ENCODE measurements at places on chromosomes 3 and 15.
A peak's percentile ranks its signal among the peaks of the same experiment; 100 is the strongest.

DNA sequence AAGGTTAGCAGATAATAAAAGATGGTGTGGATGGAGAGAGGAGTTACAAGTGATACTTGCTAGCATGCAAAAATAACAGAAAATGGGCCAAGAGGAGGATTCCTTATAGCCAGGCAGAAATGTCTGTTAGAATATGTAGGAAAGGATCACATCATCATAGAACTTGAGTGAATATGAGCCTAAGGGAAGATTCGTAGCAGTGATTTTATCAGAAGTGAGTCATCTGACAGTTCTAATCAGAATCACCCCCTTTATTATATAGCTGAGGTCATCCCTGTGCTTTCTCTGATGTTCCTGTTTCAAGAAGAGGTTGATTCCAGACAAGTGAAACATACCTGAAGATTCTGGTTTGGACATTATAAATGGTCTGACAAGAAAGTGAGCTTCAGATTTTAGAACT lies 22.9 kb downstream of the EXOG start:
- DNase-seq, result no peak

DNA sequence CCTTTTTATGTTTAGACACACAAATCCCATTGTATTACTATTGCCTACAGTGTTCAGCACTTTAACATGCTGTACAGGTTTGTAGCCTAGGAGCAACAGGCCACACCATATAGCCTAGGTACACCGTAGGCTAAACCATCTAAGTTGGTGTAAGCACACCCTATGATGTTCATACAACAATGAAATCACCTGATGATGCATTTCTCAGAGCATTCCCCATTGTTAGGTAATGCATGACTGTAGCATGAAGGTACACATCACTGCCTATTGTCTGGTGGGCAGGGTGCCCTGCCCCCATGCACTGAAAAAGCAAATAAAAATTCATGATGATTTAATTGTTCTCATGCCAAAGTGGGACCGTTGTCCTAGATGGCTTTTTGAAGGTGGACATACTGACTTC lies 183.6 kb downstream of the AGBL1 start:
- no peak for DNase-seq

GRCh38 chr3:109195815-109196214 lies 59.3 kb downstream of the C3orf85 start:
- peak; percentile 55 for DNase-seq

DNA sequence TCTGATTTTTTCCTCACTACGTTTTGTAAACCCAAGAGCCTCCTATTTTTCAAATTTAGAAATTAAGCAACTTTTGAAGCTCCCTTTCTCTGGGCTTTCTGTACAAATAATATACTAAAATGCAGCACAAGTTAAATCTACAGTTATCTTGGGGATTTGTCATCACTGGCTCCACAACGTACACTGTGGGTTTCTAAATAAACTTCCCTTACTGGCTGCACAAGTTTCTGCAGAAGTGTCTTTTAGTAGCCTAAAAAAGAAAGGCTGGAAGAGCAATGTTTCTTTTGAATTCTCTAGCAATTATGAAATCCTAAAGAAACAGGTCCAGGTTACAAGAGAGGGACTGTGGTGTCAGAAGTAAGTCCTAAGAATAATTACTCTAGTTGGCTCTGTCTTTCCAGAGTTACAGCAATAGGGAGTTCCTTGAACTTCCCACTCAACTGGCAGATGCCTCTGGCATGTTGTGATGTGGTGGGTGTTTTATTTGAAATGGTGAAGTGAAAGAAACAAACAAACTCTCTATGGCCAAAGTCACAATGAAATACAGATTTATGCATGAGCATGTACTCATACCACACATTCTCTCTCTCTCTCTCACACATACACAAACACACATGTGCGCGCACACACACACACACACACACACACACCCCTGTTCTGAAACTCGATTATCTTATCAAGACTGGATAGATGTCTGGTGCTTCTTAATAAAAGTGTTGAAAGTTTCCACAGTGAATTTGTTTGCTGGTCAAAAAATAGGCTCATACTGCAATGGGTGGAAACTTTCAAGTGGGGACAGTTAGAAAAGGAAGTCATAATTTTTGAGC lies 198.2 kb downstream of the SSR3 start:
- DNase-seq, result no peak

- no peak for DNase-seq
Measured at GRCh38 chr3:66483409-66483906, 17.4 kb downstream of the LRIG1 start.

DNA sequence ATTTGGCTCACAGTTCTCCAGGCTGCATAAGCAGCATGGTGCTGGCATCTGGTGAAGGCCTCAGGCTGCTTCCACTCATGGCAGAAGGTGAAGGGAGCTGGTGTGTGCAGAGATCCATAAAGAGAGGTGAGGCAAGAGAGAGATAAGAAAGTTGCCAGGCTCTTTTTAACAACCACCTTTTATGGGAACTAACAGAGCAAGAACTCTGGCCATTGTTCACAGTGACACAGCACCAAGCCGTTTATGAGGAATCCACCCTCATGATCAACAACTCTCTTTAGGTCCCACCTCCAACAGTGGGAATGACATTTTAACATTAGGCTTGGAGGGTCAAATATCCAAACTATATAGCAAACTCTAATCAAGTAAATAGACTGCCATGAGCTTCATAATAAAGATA lies 557.2 kb upstream of the SUCLG2 start:
- DNase-seq, result no peak

DNA sequence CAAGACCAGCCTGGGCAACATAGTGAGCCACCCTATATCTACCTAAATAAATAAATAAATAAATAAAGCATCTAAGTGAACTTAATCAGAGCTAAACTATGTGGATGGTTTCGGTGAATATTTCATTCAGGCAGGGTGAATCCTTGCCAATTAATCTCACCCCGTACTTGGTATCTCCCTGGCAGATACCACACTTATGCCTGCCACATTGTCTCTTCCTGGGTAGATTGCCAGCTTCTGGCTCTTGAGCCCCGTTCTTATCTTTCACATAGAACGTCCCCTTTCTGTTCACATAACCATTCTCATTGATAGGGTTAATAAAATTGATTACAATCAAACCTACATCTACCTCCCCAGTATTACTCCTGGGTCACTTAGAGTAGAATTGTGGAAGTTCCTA lies 7.0 kb downstream of the SNAP23 start:
- DNase-seq, result no peak

- no peak for DNase-seq
Measured at GRCh38 chr3:187960820-187961219, 193.1 kb upstream of the LPP start.

- no peak for DNase-seq
Measured at GRCh38 chr15:45780352-45780751, 145.5 kb downstream of the SQOR start.

GRCh38 chr15:58331560-58331912 lies 100.3 kb upstream of the LIPC start:
- DNase-seq, result no peak

DNA sequence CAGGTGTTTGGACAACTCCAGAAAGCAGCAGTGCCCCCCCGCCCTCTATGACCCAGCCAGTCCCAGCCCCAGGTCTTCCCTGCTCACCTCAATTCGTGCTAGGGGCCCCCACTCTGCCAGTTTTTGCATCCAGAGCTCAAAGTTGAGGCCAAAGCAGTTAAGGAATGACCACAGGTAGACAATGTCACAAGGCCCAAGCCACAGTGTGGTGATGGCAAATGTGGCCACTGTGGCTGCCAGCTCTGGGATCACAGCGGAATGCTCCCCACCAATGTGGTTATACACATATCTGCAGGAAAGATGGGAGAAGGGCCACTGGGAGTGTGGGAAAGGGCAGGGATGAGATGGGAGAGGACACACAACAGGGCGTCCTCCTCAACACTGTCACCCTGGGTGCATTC lies 8.2 kb downstream of the KLHL40 start:
- DNase-seq, result no peak

DNA sequence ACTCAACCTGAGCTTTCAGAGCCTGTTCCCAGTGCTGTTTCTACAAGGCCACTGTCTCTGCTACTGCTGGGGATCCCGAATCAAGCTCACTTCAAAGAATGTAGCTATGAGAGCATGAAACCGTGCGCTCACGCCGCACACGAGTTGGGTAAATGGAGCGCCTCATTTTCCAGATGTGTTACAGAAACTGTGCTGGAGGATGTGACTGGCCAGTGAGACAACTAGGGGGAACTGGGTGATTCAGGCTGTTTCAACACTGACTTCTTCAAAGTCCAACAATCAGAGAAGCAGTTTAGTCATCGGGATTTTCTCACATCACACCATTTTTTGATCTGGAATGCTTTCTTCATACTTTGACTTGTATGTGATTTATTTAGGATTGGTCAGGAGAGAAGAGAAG lies 3.5 kb downstream of the ZNF710 start:
- peak; percentile 79 for DNase-seq

DNA sequence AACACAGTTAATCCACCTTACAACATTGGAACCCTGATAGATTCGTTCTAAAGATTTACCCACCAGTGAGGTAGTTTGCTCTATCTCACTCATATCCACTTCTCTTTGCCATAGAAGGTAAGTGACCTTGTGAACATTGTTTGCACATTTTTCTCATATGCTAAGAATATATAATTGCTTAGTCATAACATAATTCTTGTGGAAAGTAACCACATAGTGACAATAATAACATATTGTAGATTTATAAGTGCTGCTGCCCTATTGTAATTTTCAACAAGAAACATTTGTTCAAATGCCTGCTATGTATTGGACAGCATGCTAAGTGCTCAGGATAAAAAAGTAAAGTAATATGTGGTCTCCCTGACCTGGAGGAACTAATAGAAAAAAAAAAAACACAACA lies 554.2 kb upstream of the KCNMB2 start:
- DNase-seq, result no peak

DNA sequence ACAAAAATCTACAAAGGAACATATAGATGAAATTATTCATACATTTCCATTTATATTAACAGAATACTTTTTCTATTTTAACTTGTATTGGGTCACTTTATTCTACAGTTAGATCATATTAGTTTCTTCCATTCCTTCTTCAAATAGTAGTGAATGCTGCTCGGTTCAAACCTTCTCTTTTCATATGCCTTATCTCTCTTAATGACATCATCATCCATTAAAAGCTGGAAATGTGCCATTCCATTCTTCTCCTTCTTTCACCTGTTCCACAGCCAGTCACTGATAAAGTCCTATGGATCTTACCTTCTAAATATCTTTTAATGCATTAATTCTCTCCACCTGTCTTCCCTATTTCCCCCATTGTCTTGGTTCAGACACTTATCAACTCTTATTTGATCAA lies 358.0 kb upstream of the POU1F1 start:
- DNase-seq, result no peak

GRCh38 chr3:64865839-64866570 lies 178.2 kb upstream of the ADAMTS9 start:
- DNase-seq, result no peak

DNA sequence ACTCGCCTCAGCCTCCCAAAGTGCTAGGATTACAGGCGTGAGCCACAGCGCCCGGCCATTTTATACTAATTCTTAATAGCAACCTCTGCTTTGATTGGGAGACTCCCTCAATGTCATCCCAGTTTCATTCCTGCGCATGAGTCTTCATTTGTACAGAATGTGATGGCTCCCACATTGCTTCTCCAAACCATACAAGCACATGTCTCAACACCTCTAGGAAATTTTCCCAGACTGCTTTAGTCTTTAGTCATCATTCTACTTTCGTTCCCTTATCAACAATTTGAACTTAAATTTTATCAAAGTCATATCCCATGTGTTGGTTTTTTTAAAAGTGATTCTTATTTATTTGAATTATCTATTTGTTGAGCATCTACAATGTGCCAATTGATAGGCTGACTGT lies 58.1 kb downstream of the SNX4 start:
- DNase-seq, result no peak

GRCh38 chr3:101898752-101899169 lies 49.4 kb downstream of the NFKBIZ start:
- no peak for DNase-seq

DNA sequence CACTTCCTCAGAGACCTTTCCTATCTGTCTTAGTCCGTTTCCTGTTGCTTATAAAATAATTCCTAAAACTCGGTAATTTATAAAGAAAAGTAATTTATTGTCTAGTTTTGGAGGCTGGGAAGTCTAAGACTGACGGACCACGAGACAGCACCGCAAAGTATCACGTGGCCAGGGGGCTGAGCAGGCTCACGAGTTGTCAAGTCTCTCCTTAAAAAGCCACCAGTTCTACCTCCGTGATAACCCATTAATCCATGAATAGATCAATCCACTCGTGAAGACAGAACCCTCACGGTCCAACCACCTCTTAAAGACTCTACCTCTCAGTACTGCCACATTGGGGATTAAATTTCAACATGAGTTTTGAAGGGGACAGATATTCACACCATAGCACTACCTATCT lies 821 bp downstream of the LINS1 start:
- no peak for DNase-seq

DNA sequence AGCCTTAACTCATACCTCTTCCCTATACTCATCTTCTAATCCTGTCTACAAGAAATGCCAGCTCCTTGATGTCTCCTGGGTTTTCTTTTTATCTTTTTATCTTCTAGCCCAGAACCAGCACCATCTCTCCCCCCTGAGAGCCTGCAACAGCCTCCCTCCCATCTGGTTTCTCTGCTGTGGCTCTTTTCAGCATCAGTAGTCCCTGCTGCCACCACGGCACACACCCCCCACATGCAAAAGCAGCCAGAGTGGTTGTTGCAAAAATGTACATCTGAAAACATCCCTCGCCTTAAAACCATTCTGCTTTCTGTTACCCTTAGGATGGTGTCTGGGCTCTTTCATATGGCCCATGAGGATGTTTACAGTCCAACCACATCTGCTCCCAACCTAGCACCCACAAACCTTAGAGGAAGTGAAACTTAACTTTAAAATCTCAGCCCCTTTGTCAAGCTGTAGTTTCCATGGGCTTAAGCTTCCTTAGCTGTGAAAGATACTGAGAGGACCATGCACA lies 775 bp downstream of the TTC21A start:
- DNase-seq, result no peak

DNA sequence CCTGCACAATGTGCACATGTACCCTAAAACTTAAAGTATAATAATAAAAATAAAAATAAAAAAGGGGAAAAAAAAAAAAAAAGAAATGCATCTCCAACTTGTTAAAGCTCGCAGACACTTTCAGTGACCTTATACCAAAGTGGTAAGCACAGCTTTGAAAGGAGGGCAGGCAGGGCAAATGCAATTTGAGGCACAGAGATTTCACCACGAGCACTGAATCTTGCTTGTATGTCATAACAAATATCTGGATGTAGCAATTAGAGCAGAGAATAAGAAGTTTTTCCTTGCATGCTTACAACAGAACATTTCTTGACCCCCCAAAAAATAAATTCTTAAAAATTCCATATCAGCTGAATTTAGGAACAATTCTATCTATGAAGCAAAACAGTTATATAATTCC lies 66.5 kb downstream of the FBN1 start:
- no peak for DNase-seq

DNA sequence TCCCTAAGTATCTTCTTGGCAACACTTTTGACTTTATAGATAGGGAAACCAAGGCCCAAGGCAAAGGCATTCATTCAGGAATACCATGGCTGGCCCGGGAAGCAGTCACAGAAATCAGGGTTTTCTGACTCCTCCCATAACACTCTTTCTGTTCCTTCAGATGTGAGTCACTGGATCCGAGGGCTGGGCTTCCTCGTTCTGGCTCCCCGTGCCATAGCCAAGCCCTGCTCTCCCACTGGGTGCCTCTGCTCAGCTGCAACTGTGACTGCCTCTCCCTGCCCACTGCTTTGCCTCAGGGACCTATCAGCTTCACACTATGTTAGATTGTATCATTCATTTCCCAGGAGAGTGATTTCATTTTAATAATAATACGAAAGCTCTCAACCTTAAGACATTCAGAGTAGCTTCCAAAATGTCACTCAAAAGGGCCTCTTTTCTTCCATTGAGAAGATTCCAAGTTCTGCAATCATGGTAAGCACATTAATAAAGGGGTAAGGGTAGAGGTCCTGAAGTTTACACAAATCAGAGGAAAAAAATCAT lies 50.2 kb downstream of the GABRB3 start:
- no peak for DNase-seq
